ENCODE measurements at places on chromosomes 16 and 17.
A peak's percentile ranks its signal among the peaks of the same experiment; 100 is the strongest.

GRCh38 chr16:20673071-20673806, 24.2 kb downstream of the ACSM1 start:
- no peak for DNase-seq

DNA sequence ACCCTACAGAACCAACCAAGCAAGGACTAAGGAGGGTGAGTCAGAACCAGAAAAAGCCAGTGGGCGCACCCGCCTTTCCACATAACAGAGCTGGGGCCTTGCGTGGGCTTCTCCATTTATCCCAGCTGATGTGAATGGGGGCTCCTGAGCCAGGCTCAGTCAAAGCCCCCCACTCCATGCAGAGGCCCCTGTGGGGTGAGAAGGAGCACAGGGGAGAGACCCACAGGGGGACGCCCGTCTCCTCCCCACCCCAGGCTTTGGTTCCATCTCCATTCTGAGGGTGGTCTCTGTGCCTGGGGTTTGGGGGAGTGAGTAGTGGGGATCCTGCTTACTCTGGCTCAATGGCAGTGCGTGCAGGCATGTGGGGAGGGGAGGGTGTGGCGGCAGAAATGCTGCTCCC, 210.1 kb upstream of the TNRC6C start:
- no peak for DNase-seq

- no peak for DNase-seq
Measured at GRCh38 chr17:76136276-76137000, 4.6 kb downstream of the FOXJ1 start.

DNA sequence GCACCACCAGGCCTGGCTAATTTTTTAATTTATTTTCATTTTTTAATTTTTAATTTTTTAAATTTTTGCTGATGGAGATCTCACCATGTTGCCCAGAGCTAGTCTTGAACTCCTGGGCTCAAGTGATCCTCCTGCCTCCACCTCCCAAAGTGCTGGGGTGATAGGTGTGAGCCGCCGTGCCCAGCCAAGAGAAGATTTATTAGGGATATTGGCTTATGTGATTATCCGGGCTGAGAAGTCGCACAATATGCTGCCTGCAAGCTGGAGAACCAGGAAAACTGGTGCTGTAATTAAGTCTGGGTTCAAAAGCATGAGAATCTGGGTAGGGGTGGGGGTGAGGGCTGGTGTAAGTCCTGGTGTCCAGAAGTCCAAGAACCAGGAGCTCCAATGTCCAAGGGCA, 2.5 kb upstream of the C16orf90 start:
- DNase-seq: no peak

DNA sequence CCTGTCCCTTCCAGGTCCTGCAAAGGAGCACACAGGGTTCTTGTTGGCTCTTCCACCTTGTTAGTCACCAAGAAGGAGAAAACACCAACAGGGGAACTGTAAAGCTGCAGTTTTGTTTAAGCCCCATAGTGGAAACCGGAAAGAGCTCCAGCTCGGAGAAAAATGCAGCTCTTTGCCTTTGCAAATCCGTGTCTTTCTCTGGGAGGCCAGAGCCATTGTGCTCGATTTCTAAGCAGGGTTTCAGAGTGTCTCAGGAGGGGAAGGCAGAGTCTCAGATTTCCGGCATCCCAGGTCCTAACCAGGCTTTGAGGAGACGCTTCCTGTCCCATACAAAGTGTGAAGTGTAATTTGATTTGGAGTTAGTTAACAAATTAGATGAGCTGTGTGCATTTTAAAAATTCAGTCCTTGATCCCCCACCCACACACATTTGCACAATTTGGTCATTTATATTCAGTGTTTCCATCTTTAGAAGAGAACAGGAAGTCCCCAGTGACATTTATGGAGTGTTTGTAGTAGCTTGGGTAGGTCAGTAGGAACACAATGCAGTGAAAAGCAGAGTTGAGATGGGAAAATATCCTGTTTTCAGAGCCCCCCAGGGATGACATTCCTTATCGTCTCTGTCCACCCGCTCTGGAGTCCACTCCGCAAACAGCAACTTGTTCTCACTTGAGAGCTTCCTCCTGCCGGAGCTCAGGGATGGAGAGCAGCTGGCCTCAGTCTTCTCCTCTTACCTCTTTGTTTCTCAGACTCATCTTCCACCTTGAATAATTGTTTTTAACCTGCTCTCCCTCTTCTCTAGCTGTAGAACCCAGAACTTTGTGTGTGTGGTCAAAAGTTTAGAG, 331.9 kb downstream of the SEC14L1 start:
- DNase-seq: no peak

GRCh38 chr17:81889602-81890001, 1.8 kb downstream of the ALYREF start:
- no peak for DNase-seq

DNA sequence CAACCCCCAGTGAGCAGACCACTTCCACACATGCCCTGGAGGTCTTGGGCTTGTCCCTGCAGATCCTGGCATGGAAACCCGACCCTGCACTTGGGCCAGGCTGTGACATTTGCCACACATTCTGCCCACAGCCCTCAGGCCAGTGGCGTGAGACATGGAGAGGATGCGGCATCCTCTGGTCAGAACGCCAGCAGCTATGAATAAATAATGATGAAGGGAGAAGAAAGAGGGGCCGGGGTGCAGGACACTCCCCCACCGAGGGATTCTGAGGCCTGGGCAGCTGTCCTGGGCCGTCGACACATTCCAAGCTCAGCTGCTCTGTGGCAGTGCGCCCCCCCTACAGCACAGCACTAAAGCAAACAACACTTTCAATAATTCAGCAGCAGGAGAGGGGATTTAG, 148.8 kb downstream of the ENGASE start:
- DNase-seq: no peak

DNA sequence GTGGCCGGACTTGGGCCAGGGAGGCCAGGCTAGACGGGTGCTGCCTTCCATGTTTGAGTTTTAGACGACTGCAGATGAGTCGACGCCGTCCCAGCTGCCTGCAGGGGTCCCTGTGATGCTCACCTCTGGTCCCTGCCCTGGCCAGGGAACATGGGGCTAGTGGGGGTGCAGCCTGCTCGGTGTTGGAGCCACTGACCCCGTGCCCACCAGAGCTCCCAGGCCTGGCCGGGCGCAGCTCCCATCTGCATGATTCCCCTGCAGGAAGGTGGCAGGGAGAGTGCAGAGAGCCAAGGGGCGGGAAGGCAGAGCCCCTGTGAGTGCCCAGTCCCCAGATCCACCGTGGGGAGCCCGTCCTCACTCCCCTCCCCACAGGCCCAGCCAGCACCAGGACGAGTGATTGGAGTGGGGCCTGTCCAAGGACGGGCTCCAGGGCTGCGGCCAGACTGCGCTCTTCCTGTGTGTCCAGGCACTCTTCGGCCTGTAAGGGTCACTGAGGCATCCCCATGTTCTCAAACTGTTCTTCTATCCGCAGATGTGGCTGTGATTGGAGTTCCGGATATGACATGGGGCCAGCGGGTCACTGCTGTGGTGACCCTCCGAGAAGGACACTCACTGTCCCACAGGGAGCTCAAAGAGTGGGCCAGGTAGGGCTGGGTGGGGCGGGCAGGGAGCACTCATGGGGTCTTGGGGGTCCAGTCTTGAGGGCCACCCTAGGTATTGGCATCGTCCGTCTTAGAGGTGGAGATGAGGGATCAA, 26.0 kb upstream of the CDH15 start:
- DNase-seq: no peak

DNA sequence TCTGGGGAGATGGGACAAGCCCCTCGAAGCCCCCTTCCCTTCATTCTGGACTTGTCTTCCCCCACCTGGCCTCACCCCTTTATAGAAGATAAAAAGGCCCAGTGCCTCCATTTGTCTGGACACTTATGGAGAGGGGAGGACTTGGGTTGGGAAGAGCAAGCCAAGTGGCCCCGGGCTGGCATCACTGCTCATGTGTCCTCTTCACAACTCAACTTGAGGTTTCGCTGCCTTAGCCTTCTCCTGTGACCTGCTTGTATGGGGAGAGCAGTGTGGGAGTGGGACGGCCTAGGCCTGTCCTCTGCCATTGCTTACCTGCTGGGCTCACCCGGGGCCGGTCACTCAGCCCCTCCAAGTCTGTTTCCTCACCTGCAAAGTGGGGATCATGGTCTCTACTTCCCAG, 1.4 kb downstream of the PAQR4 start:
- no peak for DNase-seq

DNA sequence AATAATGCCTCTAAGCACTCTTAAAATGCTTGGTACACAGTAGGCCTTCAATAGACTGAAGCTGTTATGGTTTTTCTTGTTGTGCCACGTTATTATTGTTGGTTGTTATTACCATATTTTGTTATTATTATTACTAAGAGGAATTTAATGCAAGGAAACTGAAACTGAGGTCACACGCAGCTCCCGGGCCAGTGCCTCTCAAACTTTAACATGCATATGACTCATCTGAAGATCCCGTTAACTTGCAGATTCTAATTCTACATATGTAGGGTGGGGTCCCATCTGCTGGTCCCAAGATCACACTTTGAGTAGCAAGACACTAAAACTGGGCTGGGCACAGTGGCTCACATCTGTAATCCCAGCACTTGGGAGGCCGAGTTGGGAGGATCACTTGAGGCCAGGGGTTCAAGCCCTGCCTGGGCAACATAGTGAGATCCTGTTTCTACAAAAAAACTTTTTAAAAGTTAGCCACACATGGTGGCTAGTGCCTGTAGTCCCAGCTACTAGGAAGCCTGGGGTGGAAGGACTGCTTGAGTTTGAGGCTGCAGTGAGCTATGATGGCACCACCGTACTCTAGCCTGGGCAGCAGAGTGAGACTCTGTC, 888 bp downstream of the ACSM5 start:
- DNase-seq: peak; percentile 47

DNA sequence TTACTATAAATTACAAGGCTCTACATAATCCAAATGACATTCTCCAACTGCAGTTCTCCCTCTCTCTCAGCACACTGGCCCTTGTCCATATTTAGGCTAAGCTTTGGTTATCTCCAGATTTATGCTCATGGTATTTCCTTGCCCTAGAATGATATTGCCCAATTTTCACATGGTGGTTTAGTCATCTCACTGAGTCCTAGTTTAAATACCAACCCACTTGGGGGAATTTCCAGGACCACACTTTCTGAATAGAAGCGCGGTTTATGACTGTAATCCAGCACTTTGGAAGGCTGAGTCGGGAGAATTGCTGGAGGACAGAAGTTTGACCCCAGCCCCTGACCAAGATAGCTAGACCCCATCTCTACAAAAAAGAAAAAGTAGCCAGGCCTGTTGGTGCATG, 280.1 kb upstream of the MON1B start:
- DNase-seq: no peak

DNA sequence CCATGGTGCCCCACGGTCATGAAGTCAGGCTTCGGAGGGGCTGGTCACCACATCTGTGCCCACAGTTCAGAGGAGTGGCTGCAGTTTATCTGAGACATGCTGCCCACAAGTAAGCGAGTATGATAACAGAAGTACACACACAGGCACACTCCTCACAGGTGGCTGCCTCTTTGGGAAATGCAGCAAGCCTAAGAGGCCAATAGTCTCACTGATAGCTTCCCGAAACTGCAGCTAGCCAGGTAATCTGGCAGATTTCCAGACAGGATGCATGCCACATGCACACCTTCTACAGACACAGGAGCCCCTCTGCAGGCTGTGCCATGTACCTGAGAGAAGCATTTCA, 12.6 kb upstream of the GFOD2 start:
- no peak for DNase-seq

DNA sequence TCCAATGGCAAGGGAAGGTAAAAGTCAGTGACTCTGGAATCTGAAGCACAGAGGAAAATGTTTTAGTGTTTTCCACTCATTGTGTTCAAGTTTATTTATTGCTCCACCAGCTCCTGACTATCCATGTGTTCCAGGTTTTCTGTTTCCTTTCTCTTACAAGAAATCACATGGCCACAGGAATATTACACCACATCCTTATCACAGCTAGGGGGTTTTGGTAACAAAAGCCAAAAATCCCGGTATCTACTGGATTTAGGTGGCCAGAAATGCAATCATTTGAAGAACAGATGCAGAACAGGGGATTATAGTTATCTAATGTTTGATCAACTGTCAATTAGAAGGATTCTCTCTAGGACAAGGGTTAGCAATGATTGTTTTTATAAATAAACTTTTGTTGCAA, 47.9 kb downstream of the STH start:
- no peak for DNase-seq

DNA sequence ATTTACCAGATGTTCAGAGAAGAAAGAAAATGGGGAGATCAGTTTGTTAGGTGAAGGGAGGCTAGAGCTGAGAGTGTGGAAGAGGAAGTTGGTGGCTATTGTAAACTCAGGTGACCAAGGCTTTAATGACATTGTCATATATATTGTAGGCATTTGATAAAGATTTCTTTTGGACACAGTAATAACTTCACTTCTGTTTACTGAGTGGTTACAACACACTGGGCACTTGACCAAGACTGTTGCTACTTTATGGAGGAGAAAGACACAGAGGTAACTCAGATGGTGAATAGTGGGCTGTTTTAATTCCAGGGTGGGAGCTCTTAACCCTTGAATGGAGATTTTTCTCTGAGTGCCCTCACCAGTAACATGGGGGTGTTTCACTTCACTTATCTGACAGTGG, 46.0 kb downstream of the TNRC6A start:
- no peak for DNase-seq

- DNase-seq: no peak
Measured at GRCh38 chr17:35345445-35345925, 27.9 kb downstream of the SLFN11 start.

- no peak for DNase-seq
Measured at GRCh38 chr17:51636291-51636690, 375.9 kb downstream of the UTP18 start.

- DNase-seq: no peak
Measured at GRCh38 chr16:85239871-85240270, 127.6 kb upstream of the CIBAR2 start.

- no peak for DNase-seq
Measured at GRCh38 chr17:43946781-43947180, 4.5 kb upstream of the PPY start.

GRCh38 chr16:69469807-69470561, 45.6 kb downstream of the CYB5B start:
- DNase-seq: peak; percentile 41

- DNase-seq: peak; percentile 65
Measured at GRCh38 chr17:43917348-43918025, 10.2 kb upstream of the MPP2 start.

GRCh38 chr17:55426851-55427586, 5.4 kb upstream of the MMD start:
- peak; percentile 51 for DNase-seq

DNA sequence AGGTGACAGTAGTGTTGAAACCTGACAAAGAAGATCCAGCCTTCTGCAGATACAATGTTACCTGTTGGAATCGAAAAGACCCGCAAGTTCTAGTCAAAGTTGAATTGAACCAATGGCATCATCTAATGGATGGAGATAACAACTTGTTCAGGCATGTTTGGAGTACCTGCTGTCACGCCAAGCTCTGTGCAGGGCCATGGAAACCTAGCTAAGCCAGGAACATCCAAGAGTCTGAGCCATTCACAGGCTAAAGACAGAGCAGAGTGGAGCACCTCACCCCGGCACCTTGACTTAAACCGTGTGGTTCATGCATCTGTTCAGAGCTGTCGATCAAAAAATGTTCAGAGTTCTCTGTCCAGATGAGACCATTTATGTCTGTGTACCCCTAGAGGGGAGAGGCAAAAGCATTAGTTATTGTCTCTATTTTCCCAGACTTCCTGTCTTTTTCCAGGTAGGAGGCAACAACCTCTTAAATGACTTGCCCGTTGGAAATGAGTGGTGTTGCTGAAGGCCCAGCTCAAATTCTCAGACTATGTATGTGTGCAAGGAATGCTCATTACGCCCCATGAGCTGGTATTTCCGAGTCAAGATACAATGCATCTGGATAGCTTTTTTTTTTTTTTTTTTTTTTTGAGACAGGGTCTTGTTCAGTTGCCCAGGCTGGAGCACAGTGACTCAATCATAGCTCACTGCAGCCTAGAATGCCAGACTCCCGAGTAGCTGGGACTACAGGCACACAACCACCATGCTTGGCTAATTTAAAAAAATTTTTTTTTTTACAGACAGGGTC, 44.9 kb upstream of the XYLT1 start:
- no peak for DNase-seq
